ENCODE measurements at places on chromosomes 1 and 21.

- peak; percentile 56 for DNase-seq
These were observed 3.7 kb downstream of the KCNA2 start for GRCh38 chr1:110602466-110602865.

DNA sequence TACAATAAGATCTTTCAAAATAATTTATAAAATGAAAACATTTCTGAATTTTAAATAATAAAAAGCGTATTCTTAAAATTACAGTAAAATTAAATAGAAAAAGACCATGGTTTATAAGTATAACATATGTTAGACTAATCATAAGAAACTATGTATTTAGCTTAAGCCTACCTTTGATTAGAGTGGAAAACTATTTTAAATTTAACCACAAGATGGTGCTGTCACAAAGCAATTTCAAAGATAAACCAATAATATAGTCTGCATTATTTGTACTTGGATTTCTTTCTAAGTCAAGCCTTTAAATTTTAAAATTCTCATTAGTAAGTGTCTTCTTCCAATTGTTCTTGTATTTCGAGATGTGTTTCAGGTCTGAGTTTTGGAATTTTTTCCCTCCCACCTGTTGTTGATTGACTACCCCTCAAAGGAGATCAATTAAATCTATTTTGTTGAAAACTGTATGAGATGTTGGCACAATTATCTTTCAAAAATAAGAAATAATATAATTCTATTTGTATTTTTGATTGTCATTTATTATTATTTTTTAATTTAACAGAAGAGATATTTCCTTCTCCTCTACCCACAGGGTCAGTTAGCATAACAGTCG is 459.8 kb downstream of the KCNT2 start:
- DNase-seq, result peak; percentile 7

GRCh38 chr1:25922056-25922970 is 16.1 kb upstream of the STMN1 start:
- peak; percentile 83 for DNase-seq

- DNase-seq, result no peak
These were observed 66.6 kb downstream of the FAF1 start for GRCh38 chr1:50893466-50893865.

DNA sequence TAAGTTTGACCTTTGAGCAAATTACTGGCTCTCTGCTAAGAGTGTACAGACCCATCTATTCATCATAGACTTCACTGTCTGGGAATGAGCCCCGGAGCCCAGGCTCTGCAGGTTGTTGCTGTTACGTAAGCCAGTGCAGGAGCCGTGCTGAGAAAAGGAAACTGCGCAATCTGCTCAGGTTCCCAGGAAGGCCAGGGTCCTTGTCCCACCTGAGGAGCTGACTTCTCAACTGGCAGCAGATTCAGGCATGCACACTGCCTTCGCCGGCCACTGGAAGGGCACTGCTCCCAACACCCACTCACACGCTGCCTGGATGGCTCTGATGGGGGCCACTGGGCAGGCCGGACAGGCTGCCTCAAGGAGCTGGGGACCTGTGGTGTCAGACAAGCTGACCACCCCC is 19.5 kb downstream of the RCAN1 start:
- DNase-seq, result no peak

DNA sequence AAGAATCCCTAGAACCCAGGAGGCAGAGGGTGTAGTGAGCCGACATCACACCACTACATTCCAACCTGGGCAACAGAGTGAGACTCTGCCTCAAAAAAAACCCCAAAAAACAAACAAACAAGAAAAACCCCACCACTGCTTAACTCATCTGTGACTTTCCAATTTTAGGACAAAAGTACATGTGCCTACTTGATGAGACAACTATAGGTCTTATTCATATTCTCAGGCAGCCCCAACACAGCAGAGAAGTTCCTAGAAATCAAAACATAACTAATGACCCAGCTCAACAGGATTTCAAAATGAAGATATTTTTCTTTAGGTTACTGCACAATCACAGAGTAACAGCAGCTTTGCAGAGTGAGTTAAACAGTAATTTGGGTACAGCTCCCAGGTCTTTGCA is 26.4 kb downstream of the TIAM1 start:
- DNase-seq, result no peak

DNA sequence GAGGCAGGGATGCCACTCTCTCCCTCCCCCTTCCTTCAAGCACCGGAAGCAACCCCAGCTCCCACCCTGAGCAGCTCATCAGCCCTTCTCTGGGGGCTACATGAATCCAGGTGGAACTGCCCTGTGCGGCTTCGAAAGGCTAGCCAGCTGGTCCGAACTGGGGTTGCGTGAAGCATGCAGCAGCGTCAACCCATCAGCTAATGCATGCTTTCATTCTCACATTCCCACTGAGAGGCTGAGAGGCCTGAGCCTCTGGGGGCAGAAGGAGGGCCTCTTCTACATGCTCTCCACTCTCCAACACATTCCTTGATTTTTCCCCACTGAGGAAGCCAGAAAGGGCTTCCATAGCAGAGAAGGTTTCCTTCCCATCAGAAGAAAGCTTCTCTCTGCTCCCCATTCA is 5.6 kb downstream of the RXRG start:
- DNase-seq, result no peak

- no peak for DNase-seq
These were observed 7.2 kb upstream of the BCL10 start for GRCh38 chr1:85283475-85284199.

DNA sequence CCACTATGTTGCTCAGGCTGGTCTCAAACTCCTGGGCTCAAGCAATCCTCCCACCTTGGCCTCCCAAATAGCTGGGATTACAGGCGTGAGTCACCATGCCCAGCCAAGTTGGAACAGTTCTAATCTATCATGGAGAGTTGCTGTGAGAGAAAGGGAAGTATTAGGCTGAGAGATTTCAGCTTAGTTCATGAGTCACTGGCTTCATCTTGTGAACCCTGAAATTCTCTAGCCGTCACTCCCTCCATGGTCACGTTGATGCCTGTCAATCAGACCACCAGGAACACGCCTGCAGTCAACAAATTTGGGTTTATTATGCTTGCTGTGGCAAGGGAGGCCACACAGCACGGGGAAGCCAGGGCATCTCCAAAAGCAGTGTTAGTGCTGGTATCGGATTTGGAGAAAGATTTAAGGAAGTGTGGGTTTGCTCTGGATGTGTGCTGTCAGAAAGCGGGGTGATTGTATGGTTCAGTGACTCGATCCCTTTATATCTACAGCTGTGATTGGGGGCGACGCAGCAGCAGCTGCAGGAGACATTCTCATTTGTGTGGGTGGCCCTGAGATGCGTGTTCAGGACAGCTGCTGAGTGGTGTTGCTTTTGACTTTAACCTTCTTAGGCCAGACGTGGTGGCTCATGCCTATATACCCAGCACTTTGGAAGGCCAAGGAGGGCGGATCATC is 18.7 kb downstream of the UQCRHL start:
- no peak for DNase-seq

DNA sequence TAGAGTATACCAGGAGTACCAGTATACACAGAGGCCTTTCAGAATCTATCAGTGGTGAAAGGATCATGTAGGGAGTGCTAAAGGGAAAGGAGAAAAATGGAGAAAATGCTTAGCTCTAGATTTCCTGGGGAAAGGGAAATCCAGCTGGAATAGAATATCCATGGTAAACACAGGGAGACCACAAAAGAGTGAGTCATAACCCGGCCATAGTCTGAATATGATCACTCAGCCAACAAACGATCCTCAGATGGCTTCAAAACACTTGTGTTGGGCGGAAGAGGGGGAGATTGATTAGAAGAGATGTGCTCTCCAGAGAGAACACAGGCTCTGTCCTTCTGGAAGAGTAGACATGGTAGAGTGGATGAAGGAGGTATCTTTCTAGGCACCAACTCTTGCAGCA is 180.6 kb downstream of the PAPPA2 start:
- DNase-seq, result no peak

DNA sequence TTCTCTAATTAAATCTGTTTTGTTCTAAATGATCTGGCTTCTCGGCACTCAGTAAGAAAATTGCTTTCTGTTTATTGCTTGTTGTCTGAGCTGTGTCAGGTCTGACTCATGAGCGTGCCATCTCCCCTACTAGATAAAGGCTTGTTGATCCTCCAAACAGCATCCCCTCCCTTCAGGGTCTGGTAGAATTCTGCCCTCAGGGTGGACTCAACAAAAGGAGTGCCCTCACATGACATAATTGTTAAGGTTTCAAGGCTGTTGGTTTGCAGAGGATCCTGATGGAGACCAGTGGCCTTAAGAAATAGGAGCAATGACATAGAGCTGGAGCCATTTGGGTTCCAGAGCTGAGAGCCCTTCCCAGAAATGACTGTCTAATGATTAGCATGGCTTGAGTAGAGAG is 36.0 kb upstream of the ATP2B4 start:
- no peak for DNase-seq

- DNase-seq, result no peak
These were observed 59.0 kb upstream of the FASLG start for GRCh38 chr1:172599912-172600311.

- no peak for DNase-seq
These were observed 216.8 kb downstream of the KAZN start for GRCh38 chr1:14815175-14815877.

GRCh38 chr1:36784147-36784859 is 250.0 kb downstream of the GRIK3 start:
- DNase-seq, result no peak

- DNase-seq, result no peak
These were observed 196 bp downstream of the ALX3 start for GRCh38 chr1:110070282-110070669.

- no peak for DNase-seq
These were observed 4.7 kb upstream of the SYNJ1 start for GRCh38 chr21:32732544-32732943.

DNA sequence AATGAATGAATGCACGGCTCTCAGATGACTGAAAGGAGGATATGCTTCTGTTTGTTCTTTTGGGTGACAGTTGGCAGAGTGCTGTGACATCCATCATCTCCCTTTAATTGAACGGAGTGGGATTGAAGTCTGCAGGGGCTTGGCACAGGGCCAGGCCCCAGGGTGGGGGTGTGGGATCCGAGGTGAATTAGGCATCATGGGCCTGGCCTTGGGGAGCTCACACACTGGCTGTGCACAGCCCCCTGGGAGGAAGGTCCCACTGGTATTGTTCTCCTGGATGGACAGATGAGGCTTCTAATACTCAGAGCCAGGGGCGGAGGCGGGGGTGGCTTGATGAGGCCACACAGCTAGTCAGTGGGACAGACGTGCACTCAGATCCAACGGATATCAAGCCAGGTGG is 19.3 kb downstream of the EPHB2 start:
- DNase-seq, result no peak

DNA sequence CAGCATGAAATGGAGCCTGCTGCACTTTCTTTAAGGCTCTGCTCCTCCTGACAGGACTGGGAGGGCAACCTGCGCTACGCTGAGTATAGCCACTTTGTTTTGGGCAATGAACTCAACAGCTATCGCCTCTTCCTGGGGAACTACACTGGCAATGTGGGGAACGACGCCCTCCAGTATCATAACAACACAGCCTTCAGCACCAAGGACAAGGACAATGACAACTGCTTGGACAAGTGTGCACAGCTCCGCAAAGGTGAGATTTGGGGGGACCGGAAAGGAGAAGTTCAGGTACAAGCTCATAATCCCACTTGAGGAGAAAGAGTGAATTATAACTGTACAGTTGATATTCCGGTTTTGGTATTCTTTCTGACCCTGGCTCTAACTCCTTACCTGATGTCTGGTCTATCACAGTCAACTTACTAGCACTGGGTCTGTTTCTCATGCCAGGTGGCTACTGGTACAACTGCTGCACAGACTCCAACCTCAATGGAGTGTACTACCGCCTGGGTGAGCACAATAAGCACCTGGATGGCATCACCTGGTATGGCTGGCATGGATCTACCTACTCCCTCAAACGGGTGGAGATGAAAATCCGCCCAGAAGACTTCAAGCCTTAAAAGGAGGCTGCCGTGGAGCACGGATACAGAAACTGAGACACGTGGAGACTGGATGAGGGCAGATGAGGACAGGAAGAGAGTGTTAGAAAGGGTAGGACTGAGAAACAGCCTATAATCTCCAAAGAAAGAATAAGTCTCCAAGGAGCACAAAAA is 5.4 kb downstream of the ANGPTL7 start:
- DNase-seq, result no peak

- DNase-seq, result peak; percentile 39
These were observed 55.7 kb upstream of the ETV3 start for GRCh38 chr1:157193702-157194391.

DNA sequence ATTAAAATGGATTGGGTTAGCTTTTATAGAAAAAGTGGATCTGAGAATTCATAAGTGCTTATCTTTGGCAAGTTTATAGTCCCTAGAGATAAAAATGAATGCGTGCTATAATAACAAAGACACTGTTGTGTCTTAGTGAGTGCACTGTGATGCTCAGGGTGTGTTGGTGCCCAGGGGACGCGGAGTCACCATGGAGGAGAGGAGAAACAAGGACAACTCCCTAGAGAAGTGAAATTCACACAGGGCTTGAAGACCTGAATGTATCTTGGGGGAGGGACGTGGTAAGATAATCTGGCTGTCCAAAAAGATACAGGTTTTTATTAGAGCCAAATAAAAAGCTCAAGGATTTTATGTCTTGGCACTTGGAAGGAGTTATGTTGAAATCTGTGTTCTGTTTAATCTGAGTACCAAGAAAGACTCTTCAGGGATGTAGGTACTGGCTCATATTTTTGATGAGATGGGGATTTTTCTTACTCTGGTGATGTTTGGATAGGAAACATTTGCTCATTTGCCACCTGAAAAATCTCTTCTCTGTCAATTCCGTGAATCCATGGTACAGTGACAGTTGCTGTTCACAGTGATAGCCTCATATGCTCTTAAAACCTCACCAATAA is 9.6 kb downstream of the SMYD2 start:
- no peak for DNase-seq

GRCh38 chr1:176073524-176074157 is 133.4 kb downstream of the COP1 start:
- DNase-seq, result peak; percentile 84

- no peak for DNase-seq
These were observed 35.9 kb downstream of the SLC19A1 start for GRCh38 chr21:45506241-45506817.
